NCI-H1436 (cell line): ENCODE measurements at places on chromosomes 1 and 21.
A peak's percentile ranks its signal among the peaks of the same experiment; 100 is the strongest.

- DNase-seq: peak; percentile 66
Observed at GRCh38 chr1:46477153-46477929, 12.3 kb upstream of the DMBX1 start.

GRCh38 chr1:19844731-19845495 is 29.8 kb upstream of the RNF186 start:
- DNase-seq: no peak

DNA sequence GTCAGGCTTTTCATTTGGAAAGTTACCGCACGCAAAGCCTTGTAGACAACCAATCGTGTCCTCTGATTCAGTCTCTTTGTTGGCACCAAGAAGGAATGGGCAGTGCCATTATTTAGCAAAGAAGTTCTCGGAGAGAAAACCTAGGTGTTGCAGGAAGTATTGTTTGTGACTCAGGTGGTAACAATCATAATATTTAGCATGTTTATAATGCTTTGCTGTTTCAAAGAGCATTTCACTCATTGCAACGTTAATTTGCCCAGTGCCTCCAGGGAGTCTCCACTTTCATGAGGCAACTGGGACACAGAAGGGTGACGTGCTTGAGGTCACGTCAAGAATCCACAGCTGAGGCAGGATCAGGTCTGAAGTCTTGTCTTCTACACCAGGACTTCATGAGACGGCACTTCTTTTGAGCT is 31.4 kb downstream of the STPG1 start:
- DNase-seq: no peak

- peak; percentile 62 for DNase-seq
Observed at GRCh38 chr1:50423670-50424000, 392 bp upstream of the DMRTA2 start.

GRCh38 chr1:81899214-81899821 is 98.6 kb downstream of the ADGRL2 start:
- no peak for DNase-seq

DNA sequence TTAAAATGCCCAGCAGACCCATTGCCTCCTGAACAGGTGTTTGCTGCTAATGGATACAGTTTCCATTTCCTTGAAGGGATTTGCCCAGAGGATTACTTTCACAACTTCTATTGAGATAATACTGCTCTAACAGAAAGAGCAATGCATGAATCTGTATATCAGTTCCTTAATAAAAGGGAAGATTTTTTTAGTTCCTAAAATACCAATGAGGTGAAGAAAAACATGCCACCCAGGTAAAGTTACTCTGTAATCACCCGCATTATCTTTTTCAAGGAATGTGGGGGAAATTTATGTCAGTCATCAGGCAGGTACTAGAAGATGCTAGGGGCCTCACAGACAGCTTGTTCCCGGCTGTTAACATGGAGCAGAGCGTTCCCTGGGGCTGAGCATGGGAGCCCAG is 41.1 kb downstream of the KCNJ15 start:
- DNase-seq: no peak

DNA sequence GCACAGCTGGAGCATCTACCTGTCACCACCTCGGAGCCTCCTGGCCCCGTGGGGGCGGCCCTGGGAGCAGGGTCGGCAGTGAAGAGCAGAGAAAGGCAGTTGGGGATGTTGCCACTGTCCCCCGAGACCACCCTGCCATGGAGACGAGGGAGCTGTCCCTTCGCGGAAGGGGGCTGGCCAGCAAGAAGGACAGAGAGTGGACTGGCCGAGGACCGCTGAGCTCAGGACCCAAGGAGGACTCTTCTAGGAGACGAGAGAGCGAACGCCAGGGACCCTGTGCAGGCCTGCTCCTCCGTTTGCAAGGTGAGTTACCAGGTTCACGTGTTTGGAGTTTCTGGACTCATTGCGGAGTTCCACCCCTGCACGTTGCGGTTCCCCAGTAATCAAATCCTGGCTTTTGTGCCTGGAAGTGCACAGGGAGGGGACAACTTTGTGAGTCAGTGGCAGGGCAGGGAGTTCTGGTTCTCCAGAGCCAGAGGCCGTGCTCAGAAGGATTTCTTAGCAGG is 5.6 kb upstream of the POFUT2 start:
- no peak for DNase-seq

GRCh38 chr1:208834381-208835096 is 590.4 kb upstream of the PLXNA2 start:
- peak; percentile 82 for DNase-seq

DNA sequence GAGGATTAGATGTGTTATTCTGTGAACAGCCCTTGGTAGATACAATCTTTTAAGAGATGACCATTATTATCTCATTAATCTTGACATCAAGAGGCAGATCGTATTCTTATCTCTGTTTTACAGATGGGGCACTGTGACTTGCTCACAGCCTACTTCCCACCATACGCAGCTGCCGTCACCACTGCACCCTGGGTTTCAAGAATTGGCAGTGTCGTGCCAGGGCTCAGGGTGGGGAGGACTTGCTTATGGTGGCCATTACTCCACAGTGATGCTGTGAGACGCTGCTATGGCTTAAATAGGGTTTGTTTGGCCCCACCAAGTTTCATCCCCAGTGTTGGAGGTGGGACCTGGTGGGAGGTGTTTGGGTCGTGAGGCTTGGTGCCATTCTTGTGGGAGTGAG is 45.4 kb upstream of the ZC3H12A start:
- DNase-seq: no peak
